ENCODE measurements at places on chromosomes 16 and 17. TPM values are rescaled to one million over a fixed set of nuclear protein-coding genes. Genes with fewer than 3 reads are reported as not detected.

DNA sequence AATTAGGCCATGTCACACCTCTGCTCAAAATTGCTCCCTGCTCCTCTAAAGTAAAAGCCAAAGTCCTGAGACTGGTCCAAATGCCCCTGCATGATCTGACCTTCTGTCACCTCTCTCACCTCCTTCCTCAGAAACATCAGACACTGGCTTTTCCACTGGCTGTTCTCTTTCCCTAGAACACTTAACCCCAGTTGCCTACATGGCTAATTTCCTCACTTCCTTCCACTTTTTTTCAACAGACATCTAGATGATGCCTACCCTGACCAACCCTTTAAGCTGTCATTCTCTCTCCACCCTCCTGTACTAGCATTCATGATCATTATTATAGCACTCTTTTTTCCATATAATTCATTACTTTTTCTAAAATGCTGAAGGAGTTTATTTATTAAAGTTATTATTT is 31.0 kb downstream of the CCT6B start:
- H3K27ac ChIP-seq: no peak overlapping the region
- H3K36me3 ChIP-seq: peaks cover 4% of the 10 kb centered on the region
- DNase-seq: no peak
- no peaks in the 10 kb centered on the region for H3K4me1 ChIP-seq

DNA sequence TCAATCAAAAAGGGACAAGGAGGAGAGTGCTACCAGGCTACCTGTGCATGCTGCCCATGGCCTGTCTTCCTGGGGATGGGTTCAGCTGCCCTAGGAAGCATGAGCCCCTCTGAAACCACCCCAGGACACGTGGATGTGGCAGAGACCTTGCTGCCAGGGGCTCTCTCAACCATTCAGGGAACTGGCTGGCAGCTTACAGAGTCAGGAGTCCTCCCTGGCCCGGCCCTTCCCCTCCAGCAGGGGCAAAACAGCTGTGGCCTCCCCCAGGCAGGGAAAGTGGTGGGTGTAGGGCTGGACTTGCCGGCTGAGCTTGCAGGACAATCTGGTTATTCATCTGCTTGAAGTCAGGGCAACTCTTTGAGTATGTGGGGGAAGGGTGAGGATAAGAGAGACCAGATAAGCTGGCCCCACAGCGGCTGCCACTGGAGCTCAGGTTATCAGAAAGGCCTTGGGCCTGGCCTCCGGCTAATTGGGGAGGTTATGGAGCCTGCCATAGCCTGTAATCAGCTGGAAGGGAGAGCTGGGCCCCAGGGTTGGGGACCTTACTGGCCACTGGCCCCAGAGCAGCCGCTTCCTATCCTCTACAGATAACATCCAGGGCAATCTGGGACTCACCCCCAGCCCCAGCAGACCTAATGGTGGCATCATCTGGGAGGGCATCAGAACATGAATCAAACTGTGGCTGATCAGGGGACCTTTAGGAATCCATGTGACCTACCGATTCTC is 5.6 kb upstream of the TBX2 start:
- DNase-seq: no peak
- H3K27ac ChIP-seq: no peak overlapping the region
- peaks cover 23% of the 10 kb centered on the region for H3K27me3 ChIP-seq
- peaks cover 5% of the 10 kb centered on the region for H3K36me3 ChIP-seq
- H3K4me1 ChIP-seq: peaks cover 17% of the 10 kb centered on the region
- no peak overlapping the region for H3K4me3 ChIP-seq

DNA sequence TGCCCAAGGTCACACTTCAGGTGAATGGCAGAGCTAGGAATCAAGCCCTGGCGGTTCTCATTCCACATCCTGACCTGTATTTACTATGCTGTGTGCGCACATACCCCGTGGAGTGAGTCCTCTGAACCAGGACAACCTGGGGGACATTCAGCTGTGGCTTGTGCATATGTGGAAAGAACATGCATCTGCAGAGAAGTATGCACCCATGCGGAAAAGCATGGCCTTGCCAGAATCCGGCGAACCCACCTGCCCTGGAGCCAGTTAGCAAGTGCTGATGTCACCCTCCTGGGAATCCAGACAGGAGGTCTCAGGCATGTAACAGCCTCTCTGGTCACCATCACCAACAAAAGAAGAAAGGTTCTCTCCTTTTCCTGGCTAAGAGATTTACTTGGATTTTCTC is 1.9 kb downstream of the RASL10B start:
- no peak overlapping the region for H3K27ac ChIP-seq
- no peak overlapping the region for H3K4me3 ChIP-seq
- no peak for DNase-seq
- H3K27me3 ChIP-seq: no peaks in the 10 kb centered on the region

DNA sequence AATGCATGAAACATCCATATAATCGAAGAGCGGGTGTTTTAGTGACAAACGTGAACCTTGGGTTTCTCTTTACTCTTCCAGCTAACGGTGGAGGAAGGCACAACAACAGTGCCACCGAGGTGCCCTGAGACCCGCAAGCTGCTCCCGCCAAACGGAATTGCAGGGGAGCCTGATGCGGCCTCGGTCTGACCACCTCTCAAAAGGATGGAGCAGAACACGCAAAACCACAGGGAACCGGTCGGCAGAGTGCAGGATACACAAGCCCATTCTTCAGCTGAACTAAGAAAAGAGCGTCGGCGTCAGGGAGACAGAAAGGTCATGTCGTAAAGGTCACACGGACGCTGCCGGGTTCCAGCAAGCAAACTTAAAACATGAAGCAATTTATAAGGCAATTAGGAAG is 109.5 kb upstream of the ZNF750 start:
- H3K27me3 ChIP-seq: no peaks in the 10 kb centered on the region
- no peak overlapping the region for H3K27ac ChIP-seq
- H3K4me3 ChIP-seq: no peak overlapping the region
- H3K36me3 ChIP-seq: peaks cover 63% of the 10 kb centered on the region

GRCh38 chr16:48517493-48517892 is 92.5 kb downstream of the N4BP1 start:
- no peaks in the 10 kb centered on the region for H3K27me3 ChIP-seq
- no peaks in the 10 kb centered on the region for H3K4me1 ChIP-seq
- H3K27ac ChIP-seq: no peak overlapping the region
- no peak for DNase-seq

DNA sequence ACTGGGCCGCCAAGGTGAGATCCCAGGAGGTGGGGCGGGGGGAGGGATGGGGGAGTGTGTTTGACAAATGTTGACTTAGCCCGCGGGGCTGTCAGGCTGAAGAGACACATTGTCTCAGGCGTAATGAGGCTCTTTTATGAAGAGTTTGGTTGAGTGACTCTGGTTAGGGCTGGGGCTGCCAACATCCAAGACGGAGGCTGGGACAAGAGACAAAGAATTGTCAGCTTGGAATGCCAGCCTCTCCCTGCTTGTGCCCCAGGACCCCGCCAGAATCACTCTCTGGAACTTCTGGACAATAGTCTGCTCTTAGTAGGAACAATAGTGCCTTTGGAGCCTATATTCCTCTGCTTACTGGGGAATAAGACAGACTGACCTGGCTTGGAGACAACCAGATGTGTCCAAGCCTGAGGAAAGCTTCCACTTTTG is 24.0 kb downstream of the PCTP start:
- peaks cover 57% of the 10 kb centered on the region for H3K36me3 ChIP-seq
- H3K4me3 ChIP-seq: no peak overlapping the region
- DNase-seq: no peak
- H3K27me3 ChIP-seq: no peaks in the 10 kb centered on the region
- H3K27ac ChIP-seq: no peak overlapping the region

DNA sequence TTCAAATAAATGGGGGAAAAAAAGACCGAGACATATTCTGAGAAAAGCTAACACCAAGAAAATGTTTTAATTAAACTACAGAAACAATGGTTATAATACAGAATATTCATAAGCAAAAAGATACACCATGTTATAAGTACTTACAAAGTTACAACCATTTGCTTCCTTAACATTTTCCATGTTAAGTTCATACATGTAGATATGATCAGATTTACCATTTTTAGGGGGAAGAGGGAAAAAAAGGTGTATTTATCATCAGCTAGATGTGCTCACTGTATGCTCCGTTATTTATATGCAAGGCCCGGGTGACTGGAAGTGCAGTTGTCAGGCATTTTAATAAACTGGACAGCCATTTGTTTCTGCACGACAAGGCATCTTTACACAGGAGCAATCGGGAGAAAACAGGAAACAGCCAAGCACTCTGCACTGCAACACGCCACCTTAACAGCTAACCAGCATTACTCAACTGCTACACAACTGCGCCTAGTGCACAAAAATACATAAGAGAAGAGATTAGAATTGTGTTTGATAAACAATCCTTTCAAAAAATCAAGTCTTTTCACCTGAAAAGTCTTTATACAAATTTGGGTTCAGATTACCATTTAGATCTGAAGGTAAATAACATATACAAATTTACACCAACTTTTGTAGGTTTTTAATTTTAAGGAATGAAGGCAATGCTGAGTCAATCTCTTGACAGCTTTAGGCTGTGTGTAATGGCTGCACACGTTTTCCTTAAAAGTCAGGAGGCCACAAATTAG is 2.9 kb downstream of the SRSF2 start:
- H3K27me3 ChIP-seq: no peaks in the 10 kb centered on the region
- H3K36me3 ChIP-seq: peaks cover 34% of the 10 kb centered on the region
- peak overlapping the region; percentile 96 for H3K27ac ChIP-seq

- peaks cover 11% of the 10 kb centered on the region for H3K36me3 ChIP-seq
- no peak for DNase-seq
- H3K4me3 ChIP-seq: no peak overlapping the region
- H3K27me3 ChIP-seq: no peaks in the 10 kb centered on the region
Measured at GRCh38 chr17:67588326-67588725, 129.4 kb upstream of the NOL11 start.

The SGSH gene
- 143 TPM for total RNA-seq

The PTGES3L gene
- 0.49 TPM for total RNA-seq

The EME1 gene
- 1.9 TPM for total RNA-seq

The BCL6B gene
- total RNA-seq: not detected

The RSAD1 gene
- total RNA-seq: 88.2 TPM

Data from naive thymus-derived CD8-positive, alpha-beta T cell (primary cell).